ENCODE measurements at places on chromosomes 1 and 21.

DNA sequence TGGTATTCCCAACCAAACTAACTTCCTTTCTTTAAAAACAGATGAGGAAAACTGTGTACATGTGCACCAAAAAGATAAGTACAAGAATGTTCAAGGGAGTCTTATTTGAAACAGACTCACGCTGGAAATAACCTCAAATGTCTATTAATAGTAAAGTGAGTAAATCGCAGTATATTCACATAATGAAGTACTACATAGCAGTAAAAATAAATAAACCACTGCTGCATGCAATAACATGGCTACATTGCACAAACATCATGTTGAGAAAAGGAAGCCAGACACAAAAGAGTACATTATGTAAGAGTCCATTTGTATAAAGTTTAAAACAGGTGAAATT lies 5.2 kb upstream of the DENND2D start:
- DNase-seq: peak; percentile 54

- DNase-seq: peak; percentile 22
These were observed 54.9 kb downstream of the MDM4 start for GRCh38 chr1:204571128-204571527.

GRCh38 chr1:159937054-159937750 lies 8.2 kb downstream of the IGSF9 start:
- DNase-seq: peak; percentile 39

DNA sequence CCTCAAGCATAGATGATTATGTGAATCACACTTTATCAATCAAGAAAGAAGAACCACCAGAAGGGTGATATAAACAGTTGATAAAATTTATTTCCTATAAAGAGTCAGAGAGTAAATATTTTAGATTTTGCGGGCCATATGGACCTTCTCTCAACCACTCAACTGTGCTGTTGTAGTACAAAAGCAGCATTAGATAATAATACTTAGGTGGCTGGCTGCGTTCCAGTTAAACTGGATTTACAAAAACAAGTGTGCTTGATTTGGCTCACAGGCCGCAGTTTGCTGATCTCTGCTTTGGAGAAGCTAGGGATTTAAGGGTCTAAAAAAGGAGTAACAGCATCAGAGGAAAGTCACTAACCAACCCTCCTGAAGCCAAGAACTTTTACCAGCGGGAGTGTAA lies 1406.0 kb downstream of the KCNT2 start:
- DNase-seq: no peak

DNA sequence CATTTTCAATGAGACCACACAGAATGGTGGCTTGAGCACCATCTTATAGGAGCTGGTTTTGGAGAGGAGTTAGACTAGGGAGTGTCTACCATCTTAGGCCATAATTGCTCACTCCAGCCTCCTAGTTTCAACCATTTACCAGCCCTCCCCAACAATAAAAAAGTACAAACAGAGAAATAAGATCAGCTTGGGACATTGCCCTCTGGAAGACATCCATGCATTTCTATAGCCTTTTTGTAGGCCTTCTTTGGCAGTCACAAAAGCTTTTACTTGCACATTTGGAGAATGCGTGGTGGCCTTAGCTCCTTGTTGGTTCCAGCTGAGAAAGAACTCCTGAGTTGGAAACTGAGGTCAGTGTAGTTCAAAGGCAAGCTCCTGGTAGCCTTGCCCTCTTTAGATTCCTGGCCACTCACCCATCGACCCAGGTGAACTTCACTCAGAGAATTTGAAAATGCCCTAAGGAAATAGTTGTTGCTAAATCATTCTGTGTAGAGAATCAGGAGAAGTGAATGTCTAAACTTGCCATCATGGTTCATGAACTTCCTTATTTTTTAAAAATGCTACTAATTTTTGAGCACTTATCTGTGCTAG lies 301.7 kb upstream of the PROX1 start:
- no peak for DNase-seq

- DNase-seq: no peak
These were observed 39.1 kb upstream of the ADAM30 start for GRCh38 chr1:119935373-119935772.
